Fibroblast of mammary gland (primary cell): ENCODE measurements at places on chromosomes 7 and 10.

DNA sequence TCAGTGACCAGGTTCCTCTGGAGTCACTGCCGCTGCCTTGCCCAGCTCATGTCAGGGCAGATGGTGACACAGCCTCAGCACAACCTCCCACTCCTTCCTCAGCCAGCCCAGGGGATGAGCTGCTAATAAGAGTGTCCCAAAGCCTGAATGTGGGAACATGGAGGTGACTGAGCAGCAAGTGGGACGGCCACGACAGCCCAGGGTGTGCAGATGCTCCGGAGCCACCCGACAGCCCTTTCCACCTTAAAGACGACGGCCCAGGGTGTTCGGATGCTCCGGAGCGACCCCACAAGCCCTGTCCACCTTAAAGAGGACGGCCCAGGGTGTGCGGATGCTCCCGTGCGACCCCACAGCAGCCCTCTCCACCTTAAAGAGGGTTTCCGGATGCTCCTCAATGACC is 89.2 kb downstream of the DIP2C start:
- DNase-seq: no peak

- no peak for DNase-seq
Measured at GRCh38 chr7:84532196-84532595, 337.6 kb upstream of the SEMA3A start.

GRCh38 chr7:108408296-108408991 is 47.8 kb downstream of the NRCAM start:
- no peak for DNase-seq

- DNase-seq: no peak
Measured at GRCh38 chr10:42738679-42739078, 43.9 kb upstream of the BMS1 start.

DNA sequence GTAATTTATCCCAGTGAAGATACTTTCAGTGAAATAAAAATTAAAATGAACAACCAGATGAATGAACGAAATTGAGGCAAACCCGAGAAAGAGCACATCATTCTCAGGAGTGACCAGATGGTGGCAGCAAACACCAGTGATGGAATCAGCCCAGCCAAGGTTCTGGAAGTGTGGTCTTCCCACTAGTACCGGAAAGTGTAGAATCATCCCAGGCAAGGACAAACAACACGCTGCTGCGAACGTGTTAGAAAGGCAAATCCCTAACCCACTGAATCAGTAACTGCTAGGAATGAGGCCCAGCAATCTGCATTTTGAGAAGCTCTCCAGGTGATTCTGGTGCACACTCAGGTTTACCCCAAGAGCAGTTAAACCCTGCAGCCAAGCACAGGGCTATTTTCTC is 15.5 kb upstream of the SLC18A3 start:
- peak; percentile 70 for DNase-seq

DNA sequence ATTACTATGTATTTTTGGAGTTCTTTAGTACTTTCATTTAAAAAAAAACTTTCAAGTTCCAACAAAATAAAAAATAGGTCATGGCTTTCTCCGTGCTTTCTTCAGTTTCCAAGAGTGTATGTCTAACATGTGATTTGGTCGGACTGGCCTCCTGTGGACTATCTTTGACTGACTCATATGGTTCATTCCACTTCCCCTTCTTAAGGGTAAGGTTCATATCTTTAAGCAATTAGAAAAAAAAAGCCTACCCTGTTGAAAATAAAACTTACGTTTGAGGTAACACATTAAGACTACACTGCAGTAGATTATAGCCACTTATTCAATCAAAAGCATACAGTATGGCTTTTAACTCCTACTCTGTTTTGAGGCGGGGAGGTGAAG is 112.8 kb upstream of the AHR start:
- DNase-seq: peak; percentile 88

GRCh38 chr7:94378356-94378755 is 16.3 kb upstream of the COL1A2 start:
- no peak for DNase-seq
